Activated T-helper 1 cell treated with anti-CD3 and anti-CD28 coated beads, Interleukin-12 subunit alpha, Interleukin-12 subunit beta, Interleukin-2, Interleukin-4 antibody, amounts not matched to agents 30 ng/mL and 10 ng/mL and 1 ng/mL, durations not matched to agents 14 hours and 24 hours and 36 hours (primary cell): ENCODE measurements at places on chromosomes 16 and 17. TPM values are rescaled to one million over a fixed set of nuclear protein-coding genes. Genes with fewer than 3 reads are reported as not detected.

DNA sequence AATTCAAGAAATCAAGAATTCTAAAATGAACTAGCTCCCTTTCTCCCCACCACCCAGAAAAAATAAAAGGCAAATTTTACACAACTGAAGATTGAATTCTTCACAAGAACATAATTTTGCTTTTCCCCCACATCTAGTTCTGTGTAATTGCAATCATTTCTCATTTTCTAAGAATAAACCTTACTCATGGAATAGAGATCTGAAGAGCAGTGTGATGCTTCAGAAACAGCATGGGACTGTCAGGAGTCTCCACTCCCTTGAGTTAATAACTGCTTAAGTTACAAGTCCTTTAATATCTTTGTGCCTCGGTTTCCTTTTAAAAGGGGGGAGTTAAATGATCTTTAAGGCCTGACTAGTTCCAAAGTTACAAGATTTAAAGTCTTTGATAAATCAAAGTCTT, 53.7 kb downstream of the CACNG1 start:
- DNase-seq, result no peak

DNA sequence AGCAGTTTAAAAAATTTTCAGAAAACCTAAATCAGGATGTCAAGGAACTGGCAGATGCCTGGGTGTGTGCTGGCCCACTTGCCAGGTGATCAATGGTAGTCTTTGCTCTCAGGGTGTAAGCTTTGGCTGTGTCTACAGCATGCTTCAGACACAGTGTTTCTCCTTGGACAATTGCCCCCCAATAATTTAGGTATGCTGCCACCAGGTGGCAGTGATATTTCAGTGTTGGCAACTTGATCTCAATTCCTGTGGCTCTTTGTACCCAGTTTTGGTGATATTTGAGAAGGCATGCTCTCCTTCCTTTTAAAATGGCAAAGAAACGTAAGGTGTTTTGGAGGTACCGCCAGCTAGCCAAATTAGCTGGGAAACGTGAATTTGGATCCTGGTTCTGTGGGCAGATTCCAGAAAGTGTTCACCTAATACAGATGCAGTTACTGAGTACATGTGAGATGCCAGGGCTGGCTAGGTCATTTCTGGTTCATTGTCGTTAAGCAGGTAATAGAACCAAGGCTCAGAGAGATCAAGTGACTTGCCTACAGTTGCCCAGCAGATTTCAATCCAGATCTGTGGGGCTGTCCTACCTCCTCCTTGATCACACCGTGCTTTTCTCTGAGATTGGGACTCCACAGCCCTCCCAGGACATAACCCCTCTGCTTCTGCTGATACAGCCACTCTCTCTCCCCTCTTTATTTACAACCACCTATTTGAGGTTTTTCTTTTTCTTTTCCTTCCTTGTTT, 155.6 kb upstream of the PLCG2 start:
- DNase-seq, result peak; percentile 42

- no peak for DNase-seq
These were observed 21.9 kb upstream of the SSTR2 start for GRCh38 chr17:73142872-73143381.

DNA sequence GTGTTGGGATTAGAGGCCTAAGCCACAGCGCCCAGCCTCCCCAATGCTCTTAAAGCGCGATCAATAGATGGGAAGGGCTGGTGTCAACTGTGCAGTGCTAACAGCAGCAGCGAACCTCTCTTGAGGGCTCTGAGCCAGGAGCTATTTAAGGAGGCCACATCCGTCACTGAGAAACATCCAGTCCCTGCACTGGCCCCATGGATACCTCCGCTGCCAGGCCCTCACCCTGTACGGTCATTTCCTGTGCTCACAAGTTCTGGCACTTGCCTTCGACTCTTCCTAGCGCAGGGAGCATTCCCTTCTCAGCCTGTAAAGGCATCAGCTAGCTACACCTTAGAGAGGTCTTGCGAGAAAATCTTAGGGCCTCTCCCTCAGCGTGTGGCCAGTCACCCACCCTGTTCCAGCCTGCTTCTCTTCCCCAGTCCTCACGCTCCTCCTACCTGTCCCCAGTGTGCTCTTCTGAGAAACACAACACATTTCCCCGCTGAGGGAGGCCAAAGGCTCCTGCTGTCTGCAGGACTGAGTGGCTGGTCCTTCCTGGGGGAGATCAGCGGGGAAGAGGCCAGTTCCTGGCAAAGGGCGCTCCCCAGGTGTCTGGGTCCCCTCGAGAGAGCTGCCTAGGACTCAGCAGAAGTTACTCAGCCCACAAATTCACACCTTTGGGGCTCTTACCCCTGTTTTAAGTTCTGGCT, 28.6 kb downstream of the GTF3C1 start:
- DNase-seq, result no peak

GRCh38 chr17:34299027-34299426, 13.5 kb downstream of the CCL11 start:
- no peak for DNase-seq

DNA sequence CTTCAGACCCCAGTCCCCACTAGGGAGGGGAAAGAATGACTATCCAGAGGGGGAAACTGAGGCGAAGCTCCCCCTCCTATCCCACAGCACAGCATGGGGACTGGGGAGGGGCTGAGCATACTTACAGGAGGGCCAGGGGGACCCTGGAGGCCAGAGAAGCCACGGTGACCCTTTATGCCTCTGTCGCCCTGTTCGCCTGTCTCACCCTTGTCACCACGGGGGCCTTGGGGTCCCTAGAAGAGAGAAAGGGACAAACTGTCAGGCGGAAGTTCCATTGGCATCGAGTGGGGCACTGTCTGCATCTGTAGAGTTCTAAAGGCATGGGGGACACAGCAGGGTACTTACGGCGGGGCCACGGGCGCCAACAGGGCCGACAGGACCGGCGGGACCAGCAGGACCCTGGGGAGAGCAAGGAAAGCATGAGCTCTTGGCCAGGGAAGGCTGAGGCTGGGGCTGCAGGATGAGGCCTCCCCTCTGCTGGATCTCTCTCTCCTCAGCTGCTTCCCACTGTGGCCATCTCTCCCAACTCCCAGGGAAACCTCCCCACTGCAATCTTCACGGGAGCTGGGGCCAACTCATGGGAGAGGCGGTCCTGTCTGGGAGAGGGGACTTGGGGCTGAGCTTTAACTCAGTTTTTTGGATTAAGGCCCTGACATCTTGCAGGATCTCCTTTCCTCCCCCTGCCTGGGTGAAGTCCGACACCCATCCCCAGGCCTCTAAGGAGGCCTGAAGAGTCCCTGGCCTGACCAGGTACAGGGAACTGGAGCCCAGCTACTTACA, 13.5 kb downstream of the COL1A1 start:
- DNase-seq, result no peak

The SMPD3 gene
- 0.49 and 0.61 TPM in 2 replicates for total RNA-seq
